ENCODE measurements at places on chromosomes 3 and 15. TPM values are rescaled to one million over a fixed set of nuclear protein-coding genes. Genes with fewer than 3 reads are reported as not detected.

- no peak for DNase-seq
Observed at GRCh38 chr15:25990220-25990619, 127.1 kb upstream of the ATP10A start.

DNA sequence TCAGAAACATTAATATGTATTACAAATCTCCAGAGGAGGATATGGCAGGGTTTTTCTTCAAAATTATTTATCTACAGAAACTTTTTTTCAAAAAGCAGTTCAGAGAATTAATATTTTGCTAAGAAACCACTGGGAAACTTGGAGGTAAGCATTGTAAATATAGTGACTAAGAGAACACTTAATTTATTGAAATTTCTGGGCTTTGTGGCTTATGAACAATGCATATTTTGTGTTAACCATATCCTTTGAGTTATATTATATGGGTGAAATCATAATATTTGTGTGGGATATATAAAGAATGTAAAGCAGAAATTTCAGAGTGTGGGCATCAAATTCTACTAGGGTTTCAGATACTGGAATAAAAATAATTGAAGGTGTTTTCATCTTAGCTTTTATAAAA lies 1059.2 kb downstream of the ZPLD1 start:
- no peak for DNase-seq

- DNase-seq: no peak
Observed at GRCh38 chr3:69052472-69052898, 352 bp upstream of the TMF1 start.

- DNase-seq: no peak
Observed at GRCh38 chr15:42577514-42578031, 2.2 kb downstream of the STARD9 start.

- DNase-seq: no peak
Observed at GRCh38 chr15:43378601-43379000, 7.7 kb downstream of the TUBGCP4 start.

CSPG5 gene
- 1.3 TPM for total RNA-seq

DNA sequence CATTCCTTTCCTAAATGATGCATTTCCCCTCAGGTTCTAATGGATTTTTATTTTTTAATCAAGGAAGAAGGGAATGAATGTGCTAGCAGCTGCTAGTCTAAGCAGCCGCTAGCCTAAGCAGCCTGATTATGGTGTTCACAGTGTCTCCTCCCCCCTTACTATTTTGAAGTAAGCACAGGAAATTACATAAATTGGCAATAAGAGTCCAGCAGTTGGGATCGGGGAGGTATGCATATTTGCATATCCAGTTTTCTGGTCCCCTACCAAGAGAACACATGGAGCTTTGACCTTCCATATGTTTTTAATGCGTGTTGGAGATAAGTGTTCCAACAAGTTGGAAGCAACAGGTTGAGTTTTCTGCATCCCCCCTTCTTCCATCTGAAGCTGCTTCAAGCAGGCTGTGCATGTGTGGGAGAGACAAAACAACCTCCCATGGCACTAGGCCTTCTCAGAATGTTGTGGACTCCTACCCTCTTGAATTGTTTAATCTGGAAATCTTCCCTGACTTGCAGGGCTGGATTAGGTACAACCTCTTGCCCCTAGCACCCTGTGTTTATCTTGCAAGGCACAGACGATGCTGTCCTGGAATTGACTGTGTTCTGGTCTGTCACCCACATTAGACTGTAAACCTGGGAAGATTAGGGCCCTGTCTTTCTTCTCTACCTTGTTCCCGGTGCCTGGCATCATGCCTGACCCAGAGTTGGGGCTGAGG lies 124.8 kb upstream of the LRIG1 start:
- no peak for DNase-seq

DNA sequence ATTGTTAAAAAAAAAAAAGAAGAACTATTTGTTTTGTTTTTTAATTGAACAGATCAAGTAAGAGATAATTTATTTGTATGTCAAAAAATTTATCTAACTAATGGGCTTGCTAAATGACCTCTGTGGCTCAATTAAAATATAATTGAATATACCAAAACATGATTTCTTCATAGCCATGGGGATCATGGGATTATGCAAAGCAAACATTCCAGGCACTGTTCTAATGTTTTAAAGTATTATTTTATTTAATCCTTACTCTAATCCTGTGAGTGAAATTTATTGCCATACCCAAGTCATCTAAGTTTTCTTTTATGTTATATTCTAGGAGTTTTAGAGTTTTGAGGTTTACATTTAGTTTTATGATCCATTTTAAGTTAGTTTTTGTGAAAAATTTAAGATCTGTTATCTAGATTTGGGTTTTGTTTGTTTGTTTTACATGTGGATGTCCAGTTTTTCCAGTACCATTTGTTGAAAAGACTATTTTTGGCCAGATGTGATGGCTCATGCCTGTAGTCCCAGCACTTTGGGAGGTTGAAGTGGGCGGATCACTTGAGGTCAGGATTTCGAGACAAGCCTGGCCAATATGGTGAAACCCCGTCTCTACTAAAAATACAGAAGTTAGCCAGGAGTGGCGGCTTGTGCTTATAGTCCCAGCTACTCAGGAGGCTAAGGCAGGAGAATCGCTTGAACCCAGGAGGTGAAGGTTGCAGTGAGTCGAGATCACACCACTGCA lies 52.3 kb upstream of the CNOT10 start:
- DNase-seq: no peak

SYNPR gene
- total RNA-seq: not detected

All from PC-9 (cell line).